ENCODE measurements at places on chromosomes 7 and 10.

DNA sequence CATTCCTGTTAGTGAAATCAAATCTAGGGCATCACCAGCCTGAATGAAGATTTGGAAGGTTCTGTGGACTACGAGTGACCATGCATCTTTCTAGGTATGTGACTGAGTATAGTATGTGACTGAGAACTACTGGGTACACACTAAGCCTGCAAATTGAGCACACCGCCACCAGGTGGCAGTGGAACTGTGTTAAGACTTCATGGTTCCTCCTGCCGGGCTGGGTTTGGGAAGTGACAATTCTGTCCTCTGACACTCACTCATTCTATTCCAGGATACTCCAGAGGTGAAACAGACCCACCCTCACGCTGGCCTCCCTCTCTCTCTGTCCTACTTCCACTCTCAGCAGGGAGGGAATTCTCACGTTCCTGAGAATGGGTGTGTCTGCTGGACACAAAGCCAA is 84.0 kb upstream of the TMEM248 start:
- DNase-seq: no peak

- DNase-seq: no peak
Observed at GRCh38 chr7:107726356-107727130, 17.4 kb upstream of the CBLL1 start.

DNA sequence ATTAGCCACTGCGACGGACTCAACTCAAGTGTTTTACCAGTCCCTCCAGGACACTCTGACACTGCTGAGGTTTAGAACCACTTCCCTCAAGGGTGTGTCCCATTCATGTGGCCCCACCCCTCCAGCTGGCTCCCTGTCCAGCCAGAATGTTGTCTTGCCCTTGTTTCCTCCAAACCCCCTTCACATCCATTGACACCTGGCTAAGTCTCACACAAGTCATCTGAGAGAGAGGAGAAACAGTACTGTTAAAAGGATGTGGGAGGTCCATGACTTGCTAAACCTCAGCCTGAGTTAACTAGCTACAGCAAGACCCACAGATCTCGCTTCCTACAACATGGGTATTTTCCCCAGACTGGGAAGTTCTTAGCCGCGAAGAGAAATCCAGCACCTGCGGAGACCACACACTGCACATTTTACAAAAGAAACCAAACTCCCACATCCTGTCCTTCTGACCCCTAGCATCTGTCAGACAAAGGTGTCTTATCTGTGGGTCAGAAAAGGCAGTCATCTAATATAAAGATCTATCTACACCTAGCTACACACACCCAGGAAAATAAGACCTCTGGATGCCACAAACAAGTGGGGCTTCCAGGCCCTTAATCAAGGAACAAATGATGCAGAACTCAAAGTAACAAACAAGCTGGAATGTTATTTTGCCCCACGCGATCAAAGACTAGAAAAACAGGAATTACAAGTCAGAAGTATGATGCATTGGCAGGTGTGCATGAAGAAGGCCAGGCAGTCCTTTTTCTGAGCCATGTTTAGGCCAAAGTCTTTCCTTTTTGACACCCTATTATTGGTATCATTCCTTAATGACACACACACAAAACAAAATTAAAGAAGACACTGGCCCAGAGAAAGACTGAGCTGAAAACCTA is 13.9 kb downstream of the OSBPL3 start:
- peak; percentile 33 for DNase-seq

DNA sequence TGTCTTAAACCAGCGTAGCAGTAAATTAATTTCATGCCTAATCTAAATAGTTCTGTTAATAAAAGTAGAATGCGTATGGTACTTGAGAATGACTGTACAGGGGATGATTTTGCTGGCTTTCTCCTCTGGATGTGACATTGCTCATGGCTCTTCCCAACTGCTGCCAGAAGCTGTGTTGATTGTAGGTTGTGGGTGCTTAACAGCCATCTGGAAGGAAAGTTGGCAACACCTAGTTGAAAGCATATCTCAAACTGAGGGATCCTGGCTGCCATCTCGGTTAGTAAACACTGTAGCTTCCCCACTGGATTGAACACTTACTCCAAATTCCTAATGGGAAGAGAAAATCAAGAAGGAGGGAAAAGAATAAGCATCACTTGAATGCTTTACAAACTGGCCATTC is 130.9 kb downstream of the NXPH1 start:
- DNase-seq: no peak

DNA sequence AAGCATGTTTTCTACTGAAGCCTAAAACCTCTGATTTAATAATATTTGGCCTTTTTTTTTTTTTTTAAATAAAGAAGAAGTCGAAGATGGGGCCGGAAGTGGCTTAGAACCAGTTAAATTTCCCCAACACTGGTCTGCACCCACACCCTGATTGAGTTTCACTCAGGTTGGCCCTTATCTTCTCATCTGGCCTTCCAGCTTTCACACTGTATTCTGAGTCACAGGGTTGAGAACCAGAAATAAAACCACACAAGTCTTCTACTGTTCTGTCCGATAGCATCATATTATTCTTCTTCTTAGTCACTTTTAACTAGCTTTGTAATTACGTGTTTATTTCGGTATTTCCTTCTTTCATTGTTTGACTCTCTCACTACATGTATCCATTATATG is 9.9 kb downstream of the ZNF365 start:
- DNase-seq: peak; percentile 14

GRCh38 chr7:134779741-134780065 is 269 bp downstream of the CALD1 start:
- DNase-seq: no peak

DNA sequence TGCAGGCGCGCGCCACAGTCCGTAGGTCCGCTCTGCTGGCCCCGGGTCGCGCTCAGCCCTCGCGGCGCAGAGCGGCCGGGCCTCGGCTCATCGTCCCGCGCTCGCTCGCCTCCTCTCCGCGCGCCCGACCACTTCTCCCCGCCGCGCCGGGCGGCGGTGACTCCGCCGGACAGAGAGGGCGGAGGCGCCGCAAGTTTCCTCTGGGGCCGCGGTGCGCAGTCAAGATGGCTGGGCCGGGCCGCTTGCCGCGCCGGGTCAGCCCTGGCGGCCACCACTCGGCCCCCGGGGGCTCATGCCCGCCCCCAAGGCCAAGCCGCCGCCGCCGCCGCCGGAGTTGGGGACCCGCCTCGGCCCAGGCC is 441 bp downstream of the FZD8 start:
- DNase-seq: no peak

DNA sequence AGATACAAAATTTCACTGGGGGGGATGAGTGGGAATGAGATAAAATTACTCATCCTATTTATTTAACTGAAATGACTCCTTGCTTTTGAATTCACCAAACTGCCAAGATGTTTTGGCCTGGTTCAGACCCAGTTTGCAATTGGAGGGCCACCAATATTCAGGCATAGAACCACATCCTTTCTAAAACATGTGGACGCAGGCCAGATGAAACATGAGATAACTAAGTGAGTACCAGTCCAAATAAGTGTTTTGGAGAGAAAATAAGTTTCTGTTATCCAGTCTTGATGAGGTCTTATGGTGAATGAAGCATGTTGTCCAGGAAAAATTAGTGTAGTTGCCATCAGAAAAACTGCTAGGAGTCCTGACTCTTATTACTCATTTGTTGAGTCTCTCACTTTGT is 36.3 kb upstream of the PDK4 start:
- no peak for DNase-seq

- no peak for DNase-seq
Observed at GRCh38 chr7:148058092-148058491, 532.5 kb upstream of the C7orf33 start.

DNA sequence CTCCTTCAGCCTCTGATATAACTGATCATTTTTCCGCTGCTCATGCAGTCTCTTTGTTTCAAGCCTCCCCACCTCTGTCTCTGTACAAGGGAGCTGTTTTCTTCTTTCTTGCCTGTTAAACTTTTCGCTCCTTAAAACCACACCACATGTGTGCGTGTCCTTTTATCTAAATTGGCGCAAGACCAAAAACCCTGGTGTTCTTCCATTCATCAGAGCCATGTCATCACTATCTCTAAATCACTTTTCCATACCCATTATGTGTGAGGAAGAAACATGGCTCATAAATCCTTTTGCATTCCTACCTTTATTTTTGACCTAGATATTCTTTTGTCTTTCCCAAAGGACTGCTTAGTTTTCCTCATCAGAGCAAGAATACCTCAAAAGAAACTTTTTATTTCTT is 239.0 kb upstream of the IMMP2L start:
- DNase-seq: no peak

DNA sequence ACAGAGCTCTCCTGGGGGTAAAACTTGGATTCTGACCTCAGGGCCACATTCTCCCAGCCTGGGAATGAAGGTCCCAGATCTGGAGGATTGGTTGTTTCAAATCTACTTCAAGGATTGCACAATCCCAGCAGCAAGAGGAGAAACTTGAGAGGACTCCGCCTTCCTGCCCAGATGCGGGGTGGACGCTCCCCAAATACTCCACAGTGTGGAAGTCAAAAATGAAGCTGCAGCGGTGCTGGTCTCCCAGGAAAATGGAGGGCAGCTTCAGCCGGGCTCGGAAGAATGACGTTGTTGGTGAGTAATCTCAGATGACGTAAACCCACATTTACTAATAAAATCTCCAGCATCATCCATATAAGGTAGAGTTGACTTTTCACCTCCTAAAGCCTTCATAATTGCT is 31.5 kb upstream of the PPP2R2D start:
- no peak for DNase-seq
